Cerebellar cortex (tissue), 1 donor: ENCODE measurements at places on chromosomes 5 and 9.

DNA sequence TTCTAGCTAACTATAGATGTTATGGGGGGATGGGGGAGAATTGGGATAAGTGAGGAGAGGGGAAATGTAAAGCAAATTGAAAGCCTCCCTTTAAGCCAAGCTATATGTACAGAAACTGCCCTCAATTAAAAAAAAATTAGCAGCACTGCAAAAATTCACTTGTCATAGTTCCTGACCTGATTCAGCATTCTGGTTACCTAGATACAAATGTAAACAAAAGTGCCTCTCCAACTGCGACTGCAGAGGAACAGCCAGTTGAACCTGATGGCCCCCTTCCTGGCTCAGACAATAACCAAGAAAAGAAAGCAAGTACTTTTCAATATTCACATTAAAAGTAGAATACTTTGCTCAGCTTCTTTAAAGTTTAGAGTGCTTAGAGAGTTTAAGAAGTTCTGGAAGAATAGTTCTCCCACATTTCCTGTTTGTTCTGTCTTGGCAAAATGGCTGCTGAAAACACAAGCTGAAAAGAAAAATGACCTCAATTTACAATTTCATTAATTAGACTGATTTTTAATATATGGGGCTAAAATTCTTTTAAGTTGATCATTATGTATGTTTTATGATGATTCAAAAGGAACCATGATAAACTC lies 1.5 kb downstream of the FAM81B start:
- DNase-seq, result peak; percentile 22

DNA sequence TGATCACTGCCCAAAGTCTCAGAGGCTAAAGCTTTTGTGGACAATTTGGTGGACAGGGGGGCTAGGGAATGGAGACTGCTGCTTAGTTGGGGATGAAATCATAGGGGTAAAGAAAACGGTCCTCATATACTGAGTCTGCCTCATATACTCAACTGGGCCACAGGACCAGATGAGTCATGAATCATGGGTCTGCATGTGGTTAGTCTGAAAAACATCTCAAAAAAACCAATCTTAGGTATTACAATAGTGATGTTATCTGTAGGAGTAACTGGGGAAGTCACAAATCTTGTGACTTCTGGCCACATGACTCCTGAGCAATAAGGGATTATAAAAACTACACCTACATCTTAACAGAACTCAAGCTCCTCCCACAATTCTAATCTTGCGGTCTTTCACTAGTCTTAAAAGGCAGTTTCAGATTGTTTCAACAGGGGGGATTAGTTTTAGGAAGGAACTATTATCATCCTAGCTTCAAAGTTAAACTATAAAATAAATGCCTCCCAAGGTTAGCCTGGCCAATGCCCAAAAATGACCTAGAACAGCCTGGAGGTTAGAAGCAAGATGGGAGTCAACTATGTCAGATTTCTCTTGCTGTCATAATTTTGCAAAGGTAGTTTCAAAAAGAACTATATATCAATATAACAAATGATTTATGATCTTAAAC lies 17.5 kb downstream of the TMEM161B start:
- DNase-seq, result no peak

DNA sequence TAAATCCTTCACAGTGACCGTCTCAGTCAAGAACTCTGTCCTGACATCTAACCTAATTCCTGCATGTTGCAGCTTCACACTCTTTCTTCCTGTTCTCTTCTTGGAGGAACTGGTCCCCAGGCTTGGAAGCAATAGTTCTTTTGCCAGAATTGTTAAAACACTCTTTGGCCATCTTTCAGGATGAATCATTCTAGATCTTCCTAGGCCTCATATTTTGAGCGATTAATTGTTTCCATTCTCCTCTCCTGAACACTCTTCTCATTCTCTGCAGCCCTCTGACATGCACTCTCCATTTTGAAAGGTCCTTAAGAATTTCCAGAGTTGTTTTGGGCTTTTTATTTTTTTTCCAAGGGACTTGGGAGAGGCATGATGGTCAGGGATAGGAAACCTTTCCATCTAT lies 85.8 kb downstream of the FAM114A2 start:
- DNase-seq, result no peak

DNA sequence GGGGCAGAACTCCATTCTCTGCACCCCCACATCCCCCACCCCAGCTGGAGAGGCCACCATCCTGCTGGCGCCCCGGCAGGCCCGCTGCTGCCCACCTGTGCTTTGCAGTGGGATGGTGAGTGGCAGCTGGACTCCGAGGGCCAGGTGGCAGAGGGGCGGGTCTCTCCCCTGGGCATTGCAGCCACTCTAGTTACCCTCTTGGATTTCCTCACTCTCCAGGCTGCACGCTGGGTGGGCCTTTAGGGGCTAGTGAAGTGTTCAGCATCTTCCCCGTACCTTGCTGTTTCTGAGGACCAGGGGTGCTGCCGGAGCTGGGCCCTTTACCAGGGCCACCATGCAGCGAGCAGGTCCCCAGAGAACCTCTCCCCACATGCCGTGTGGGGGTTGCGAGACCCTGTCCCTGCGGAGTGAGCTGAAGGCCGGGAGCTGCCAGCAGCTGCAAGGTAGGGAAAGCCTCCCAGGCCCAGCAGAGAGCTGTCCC lies 88.4 kb upstream of the SH3PXD2B start:
- no peak for DNase-seq

DNA sequence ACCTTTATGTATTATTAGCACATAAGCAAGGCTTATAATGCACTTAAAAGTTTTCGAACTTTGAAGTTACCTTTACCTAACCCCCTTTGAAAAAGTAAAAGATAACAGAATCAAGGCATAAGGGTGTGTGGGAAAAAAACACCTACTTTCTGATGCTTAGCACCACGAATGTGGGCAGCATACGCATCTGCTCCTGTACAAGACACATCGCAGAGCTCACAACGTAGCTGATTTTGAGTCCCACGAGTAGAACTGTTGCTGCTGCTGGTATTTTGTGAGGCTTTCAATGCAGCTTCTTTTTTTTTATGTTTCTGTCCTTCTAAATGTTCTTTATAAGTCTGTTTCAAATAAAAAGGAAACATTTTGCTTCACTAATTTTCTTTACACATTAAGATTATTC lies 40.8 kb downstream of the ZFR start:
- no peak for DNase-seq

DNA sequence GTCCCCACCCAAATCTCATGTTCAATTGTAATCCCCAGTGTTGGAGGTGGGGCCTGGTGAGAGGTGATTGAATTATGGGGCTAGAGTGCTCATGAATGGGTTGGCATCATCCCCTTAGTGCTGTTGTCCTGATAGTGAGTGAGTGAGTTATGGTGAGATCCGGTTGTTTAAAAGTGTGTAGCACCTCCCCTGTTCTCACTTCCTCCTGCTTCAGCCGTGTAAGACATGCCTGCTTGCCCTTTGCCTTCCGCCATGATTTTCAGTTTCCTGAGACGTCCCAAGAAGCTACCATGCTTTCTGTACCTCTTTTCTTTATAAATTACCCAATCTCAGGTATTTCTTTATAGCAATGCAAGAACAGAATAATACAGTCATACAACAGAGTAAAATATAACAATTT lies 742 bp upstream of the LECT2 start:
- DNase-seq, result no peak

DNA sequence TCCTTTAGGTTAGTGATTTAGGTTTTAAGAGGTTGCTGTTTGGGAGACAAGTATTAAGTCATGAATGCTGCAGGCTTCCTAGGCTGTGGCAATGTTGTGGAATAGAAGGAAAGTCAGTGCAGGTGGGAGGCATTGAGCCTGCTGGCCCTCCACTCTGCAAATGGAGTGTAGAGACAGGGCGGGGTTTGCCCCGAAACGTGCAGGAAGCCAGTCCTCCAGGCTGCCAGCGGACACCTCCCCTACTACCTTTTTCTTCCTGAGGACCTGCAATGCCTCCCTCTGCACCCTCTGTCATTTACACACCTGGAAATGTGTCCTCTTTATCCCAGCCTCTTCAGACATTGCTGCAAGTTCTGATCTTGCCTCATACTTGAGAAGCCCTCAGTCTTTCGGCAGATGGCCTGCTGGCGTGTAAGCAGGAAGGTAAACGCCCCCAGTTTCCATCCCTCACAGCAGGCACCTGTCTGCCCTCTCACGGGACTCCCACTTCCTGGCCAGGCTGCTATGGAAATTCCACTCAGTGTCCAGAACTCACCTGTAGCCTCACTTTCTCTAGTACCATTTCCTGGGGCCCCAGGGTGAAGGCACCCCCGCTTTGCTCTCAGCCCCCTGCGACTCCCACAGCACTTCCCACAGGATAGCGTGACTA lies 81.6 kb upstream of the BOD1 start:
- DNase-seq, result no peak

GRCh38 chr9:1261879-1262766 lies 212.0 kb downstream of the DMRT2 start:
- DNase-seq, result no peak

- peak; percentile 89 for DNase-seq
Observed at GRCh38 chr5:135462304-135462703, 10.2 kb upstream of the TIFAB start.

- DNase-seq, result no peak
Observed at GRCh38 chr9:109771087-109771486, 8.9 kb upstream of the PALM2AKAP2 start.

- DNase-seq, result no peak
Observed at GRCh38 chr5:66812291-66812690, 216.1 kb downstream of the MAST4 start.

DNA sequence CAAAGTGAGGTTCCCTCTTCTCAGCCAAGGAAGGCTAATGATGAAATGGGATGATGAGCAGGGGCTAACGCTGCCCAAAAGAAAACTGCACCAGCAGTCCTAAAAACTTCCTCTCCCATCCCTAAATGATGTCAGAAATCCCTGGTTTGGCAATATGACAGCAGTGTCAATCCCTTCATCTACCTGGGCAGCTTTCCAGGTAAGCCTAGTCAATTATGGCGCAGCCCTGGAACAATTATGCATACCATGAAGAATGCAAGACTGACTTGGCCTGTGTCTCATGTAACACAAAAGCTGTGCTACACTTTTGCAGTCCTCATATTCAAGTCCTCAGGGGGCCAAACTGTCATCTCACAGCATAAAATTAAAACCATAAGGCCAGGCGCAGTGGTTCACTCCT lies 7.0 kb downstream of the DMGDH start:
- DNase-seq, result no peak

GRCh38 chr5:124927735-124928134 lies 181.3 kb upstream of the ZNF608 start:
- DNase-seq, result no peak

DNA sequence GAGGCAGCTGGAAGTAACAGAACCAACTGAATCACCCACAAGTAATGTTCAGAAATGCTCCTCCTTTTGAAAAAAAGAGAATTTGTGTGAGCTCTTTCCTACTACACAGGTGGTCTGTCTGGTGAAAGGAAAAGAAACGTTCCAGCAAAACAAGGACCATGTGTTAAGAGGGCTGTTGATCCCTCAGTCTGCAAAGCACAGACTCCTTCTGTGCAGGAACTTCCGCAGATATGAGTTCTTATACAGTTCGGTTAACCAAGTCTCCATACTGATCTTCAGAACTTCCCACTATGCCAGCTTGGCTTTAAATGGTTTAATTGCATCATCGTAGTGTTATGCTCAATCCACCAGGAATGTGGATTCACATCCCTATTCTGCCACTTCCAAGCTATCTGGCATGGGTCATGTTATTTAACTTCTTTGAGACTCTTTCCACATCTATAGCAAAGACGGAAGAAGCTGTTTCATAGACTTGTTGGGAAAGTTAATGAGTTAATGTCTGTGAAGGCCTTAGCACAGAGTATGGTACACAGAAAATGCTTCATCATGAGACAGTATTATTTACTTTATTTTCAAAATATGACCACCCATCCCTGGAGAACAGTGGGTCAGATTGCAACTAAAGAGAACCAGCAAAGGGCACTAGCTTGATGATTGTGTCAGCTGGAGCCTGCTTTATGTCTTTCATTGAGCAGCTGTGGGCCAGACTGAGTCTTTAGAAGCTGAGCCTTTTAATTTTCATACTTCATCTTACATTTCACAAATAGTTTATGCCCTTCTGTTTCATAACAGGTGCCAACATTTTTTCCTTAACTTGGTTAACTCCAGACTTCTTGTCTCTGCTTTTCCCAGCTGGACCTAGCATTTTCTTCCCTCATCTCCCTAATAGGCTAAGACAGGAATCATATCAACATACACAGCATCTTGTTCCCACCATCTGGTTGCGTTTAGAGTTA lies 89.9 kb downstream of the MAMDC2 start:
- DNase-seq, result no peak

GRCh38 chr5:57492632-57493031 lies 10.0 kb upstream of the ACTBL2 start:
- no peak for DNase-seq

GRCh38 chr9:120889606-120890271 lies 12.8 kb upstream of the PHF19 start:
- DNase-seq, result no peak

GRCh38 chr5:67902497-67902830 lies 313.1 kb upstream of the PIK3R1 start:
- no peak for DNase-seq

GRCh38 chr9:136416427-136416826 lies 6.0 kb downstream of the PMPCA start:
- DNase-seq, result no peak

DNA sequence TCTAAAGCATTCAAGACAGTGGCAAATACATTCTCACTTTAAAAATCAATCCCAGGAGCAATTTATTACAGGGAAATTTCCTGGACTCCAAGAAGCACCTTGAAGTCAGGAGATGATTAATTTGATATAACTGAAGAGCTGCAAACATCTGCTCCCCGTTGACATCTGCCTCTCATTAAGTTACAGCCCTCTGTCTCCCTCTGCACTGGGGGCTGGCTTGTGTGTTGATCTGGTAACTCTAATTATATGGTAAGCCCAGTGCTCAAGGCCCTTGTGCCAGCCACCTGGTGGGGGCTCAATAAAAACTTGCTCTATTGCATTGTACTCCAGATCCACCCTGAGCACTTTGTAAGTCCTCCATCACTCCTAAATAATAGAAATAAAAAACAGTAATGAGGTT lies 131.1 kb upstream of the ZNF462 start:
- DNase-seq, result no peak

DNA sequence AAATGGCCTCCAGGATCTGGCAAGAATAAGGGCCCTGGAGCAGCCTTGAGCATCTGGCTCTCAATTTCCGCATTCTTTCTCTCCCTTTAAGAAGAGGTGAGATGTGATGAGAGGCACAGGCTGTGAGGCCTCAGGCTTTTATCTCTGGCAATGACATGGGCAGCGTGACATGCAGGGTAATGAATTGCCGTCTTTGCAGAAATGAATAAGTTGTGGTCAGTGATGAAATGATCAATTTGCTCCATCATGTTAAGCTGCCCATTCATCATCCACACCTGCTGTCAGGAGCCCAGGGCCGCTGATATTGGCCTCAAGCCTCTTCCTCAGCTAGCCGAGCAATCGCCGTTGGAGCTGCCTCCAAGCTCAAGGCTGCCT lies 265.3 kb downstream of the TRIM32 start:
- DNase-seq, result peak; percentile 26
